ENCODE measurements at places on chromosomes 16 and 17.

- no peak for DNase-seq
Observed at GRCh38 chr16:19338335-19338734, 52.8 kb downstream of the CLEC19A start.

DNA sequence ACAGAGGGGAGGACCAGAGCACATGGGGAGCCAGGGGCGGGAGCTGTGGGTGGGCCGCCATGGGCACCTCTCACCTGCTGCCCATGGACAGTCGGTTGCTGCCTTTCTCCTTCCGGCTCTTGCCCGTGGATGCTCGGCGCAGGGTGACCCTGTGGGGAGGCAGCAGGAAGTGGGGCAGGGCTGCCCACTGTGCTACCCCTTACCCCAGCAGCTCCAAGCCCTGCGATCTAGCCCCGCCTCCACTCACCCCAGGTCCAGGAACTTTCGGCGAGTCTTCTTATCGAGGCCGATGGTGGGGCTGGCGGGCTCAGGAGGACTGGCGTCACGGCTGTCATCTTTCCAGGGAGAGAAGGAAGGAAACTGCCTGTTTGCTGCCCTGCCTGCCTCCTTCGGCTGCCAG is 14.2 kb downstream of the SAMD14 start:
- DNase-seq, result no peak

GRCh38 chr17:56131431-56131830 is 21.8 kb upstream of the ANKFN1 start:
- no peak for DNase-seq

- DNase-seq, result no peak
Observed at GRCh38 chr17:76585033-76585648, 519 bp downstream of the ST6GALNAC2 start.

GRCh38 chr17:11921296-11921695 is 76.0 kb downstream of the ZNF18 start:
- no peak for DNase-seq

DNA sequence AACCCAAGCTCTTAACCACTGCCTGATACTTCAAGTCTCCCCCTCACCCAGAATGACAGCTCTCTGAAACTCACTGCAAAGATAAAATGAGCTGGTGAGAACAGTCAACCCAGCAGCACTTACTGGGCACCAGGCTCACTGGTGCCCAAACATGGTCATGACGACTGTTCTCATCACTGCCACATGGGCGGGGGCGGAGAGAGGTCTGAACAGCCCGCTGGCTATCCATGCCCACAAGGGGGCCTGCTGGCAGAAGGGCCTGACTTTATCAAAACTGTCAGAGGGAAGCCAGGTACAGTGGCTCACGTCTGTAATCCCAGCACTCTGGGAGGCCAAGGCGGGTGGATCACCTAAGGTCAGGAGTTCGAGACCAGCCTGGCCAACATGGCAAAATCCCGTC is 4.0 kb downstream of the MYBBP1A start:
- no peak for DNase-seq

- DNase-seq, result no peak
Observed at GRCh38 chr17:60305141-60305540, 86.8 kb downstream of the USP32 start.

- DNase-seq, result no peak
Observed at GRCh38 chr16:55651841-55652824, 3.7 kb upstream of the SLC6A2 start.

DNA sequence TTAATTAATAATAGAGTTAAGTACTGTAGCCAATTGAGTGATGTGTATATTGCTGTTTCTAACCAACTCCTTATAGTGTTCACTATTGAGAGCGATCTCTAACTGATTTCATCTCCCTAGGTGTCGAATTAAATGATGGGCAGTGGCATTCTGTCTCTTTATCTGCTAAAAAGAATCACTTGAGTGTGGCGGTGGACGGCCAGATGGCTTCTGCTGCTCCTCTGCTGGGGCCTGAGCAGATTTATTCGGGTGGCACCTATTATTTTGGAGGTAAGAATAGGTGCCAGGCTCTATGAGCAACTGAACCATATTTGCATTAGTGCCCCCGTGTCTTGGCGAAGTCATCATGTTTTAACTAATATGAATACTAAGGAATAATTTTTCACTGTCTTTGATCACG is 184.6 kb downstream of the CNTNAP4 start:
- DNase-seq, result no peak

DNA sequence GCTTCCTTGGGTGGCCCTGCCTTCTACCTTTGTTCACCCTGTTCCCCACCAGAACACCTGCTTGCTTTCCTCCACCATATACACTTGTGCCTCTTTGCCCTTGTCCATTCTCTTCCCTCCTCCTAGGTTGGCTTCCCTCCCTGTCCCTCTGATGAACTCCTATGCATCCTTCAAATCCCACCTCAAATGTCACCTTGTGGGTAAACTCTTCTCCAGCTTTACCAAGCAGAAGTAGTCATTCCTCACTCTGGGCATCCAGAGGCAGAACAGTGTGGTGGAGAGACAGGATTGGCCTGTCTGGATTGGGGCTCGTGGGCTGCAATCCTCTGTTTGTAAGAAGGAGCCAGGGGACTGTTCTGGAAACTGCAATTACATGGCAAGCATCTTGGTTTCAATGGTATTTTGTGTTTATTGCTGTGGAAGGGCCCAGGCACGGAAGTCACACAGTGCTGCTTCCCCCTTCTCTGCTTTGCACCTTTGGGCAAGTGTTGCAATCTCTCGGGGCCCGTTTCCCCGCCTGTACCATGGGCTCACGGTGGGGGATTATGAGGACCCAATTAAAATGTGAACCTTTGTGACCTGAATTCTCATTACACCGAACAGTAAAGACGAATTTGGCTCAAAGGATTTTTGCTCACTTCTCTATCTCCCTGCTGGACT is 21.9 kb upstream of the NXPH3 start:
- no peak for DNase-seq

GRCh38 chr17:69246726-69247375 is 18.2 kb upstream of the ABCA10 start:
- no peak for DNase-seq

- DNase-seq, result no peak
Observed at GRCh38 chr16:67181346-67181745, 2.4 kb downstream of the MATCAP1 start.

GRCh38 chr17:62388856-62389255 is 8.5 kb downstream of the EFCAB3 start:
- DNase-seq, result no peak

- no peak for DNase-seq
Observed at GRCh38 chr16:23859713-23860269, 24.0 kb downstream of the PRKCB start.
